ENCODE measurements at places on chromosomes 2 and 18. TPM values are rescaled to one million over a fixed set of nuclear protein-coding genes. Genes with fewer than 3 reads are reported as not detected.

The GTF3C2 gene
- total RNA-seq: 57.6 TPM

The LCT gene
- total RNA-seq: 0.29 TPM

GRCh38 chr2:208182835-208183234 is 7.0 kb downstream of the C2orf80 start:
- DNase-seq: no peak

GRCh38 chr18:11980163-11980493 is 1.2 kb upstream of the IMPA2 start:
- DNase-seq: no peak

GRCh38 chr2:238599549-238600505 is 173.1 kb downstream of the ASB1 start:
- DNase-seq: no peak

The EGR4 gene
- 0.29 TPM for total RNA-seq

The STARD6 gene
- total RNA-seq: not detected

- no peak for DNase-seq
Observed at GRCh38 chr2:216665717-216666116, 29.6 kb downstream of the IGFBP5 start.

DNA sequence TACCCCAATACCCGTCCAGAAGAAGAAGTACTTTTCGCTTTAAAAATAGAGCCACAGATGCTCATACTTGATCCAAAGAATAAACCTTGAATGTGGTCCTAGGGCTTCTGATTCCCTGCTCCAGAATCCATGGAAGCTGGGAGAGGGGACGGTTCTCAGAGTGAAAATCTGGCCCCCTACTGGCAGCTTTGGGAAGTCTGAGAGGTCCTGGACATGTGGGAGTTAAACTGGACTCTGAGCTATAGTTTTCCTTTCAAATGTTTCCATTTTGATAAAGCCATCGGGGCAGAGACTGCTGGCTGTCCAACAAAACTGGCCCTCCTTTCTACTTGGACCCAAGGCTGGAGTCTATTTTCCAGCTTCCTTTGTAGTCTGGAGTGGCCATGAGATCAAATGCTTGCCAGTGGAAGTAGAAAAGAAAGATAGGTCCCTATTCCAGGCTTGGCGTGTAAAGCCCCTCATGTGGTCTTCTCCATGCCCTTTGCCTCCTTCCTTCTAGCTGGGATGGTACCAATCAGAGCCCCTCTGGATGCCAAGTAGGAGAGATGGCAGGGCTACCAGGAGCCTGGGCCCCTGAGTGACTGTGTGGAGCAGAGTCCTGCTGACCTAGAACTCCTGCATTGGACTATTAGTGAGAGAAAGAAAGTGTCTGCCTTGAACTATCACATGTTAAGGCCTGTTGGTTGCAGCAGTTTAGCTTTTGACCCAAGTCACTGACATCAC is 37.7 kb upstream of the TBC1D8 start:
- no peak for DNase-seq

The SMPD4 gene
- 75.8 TPM for total RNA-seq

The LRATD1 gene
- total RNA-seq: not detected

GRCh38 chr2:222485367-222486211 is 61.2 kb downstream of the SGPP2 start:
- DNase-seq: no peak

The STPG4 gene
- not detected for total RNA-seq

- DNase-seq: no peak
Observed at GRCh38 chr2:235537587-235537986, 43.7 kb downstream of the AGAP1 start.

DNA sequence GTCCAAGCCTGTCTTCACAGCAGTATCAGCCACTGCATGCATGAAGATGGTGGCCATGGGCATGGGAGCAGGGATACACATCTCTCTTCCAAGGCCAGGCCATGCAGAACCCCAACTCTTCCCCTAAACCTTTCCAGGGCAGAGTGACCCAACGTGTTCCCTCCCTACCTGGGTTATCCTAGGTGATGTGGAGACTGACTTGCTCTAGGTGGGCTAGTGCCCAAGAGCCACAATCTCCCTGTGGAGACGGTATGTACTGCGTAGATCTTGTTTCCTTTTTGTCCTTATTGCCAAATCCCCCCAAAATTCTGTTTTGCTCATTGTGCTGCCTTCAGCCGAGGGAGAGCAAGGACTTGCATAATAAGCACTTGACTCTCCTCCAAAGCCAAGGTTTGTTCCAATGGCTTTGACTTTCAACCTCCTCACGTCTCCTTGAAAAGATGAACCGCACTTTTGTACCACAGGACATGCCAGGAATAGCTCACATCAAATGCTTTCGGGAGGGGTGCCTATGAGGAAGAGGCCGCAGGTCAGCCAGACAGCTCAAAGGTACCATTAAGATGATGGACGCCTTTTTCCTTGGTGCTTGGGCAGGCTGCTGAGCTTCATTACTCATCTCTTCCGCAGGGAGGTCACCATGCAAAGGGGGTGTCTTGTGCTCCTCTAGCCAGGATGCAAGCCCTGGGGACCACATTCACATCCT is 76.2 kb upstream of the GLI2 start:
- DNase-seq: no peak

The UGT1A3 gene
- total RNA-seq: not detected

DNA sequence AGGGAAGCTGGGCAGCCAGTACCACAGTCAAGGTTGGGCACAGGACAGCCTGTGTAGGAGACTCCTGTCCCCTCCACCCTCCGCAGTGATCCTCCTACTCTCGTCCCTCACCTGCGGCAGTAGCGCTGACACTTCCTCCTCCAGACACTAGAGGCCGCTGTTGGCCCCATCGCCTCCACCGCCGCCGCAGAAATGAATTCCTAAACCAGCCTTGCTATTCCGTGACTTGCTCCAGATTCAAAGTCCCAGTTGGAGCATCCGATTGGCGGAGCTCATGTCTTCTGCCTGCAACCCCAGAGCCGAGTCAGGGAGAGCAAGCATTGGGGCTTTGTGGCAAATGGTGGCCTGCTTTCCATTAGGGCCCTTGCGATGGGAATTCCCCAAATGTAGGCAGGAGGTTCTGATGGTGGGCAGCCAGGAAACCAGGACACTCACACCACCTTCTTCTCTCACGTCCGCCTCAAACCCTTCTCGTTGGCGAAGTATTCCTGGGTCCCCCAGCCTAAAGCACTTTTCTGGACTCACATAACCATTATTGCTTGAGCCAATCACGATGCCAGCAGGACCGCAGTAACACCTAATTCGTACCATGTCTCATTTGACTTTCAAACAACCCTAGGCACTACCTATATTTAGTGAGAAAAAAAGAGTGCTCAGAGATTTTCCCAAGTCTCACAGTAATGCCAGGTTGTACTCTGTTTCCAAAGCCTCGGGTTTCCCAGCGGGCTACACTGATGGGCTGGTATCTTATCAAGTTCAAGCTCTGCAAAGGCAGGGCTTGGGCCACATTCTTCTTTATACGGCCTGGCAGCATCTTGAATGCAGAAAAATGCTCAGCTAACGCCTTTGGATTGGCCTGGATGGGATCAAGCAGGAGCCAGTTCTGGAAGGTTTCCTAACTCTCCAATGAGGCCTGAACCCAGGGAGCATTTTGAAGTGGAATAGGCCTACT is 1.2 kb upstream of the DNAJB2 start:
- peak; percentile 80 for DNase-seq

The NXPH2 gene
- not detected for total RNA-seq

The SAP130 gene
- 31.9 TPM for total RNA-seq

DNA sequence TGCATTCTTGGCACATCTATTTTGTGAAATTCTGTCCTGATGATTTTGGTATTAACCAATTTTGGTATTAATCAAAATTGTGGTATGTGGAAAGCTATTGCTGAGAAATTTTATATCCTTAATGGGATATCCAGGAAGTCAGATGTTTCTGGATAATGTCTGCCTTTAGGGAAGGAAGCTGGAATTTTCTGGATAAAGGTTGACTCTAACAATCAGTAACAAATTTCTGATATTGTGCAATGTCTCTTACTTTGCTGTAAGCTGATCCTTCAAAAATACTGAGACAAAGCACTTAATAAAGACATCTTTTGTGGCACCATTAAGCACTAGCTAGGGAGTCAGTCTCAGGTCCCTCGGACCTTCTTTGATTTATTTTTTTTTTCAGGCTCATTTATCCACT is 100.8 kb upstream of the UGP2 start:
- no peak for DNase-seq

Measured in activated CD8-positive, alpha-beta T cell treated with anti-CD3 and anti-CD28 coated beads for 36 hours (primary cell).